Activated naive CD8-positive, alpha-beta T cell treated with anti-CD3 and anti-CD28 coated beads, Interleukin-2, amount 50 U/mL, for 16 hours (primary cell): ENCODE measurements at places on chromosomes 2 and 18.
A peak's percentile ranks its signal among the peaks of the same experiment; 100 is the strongest.

DNA sequence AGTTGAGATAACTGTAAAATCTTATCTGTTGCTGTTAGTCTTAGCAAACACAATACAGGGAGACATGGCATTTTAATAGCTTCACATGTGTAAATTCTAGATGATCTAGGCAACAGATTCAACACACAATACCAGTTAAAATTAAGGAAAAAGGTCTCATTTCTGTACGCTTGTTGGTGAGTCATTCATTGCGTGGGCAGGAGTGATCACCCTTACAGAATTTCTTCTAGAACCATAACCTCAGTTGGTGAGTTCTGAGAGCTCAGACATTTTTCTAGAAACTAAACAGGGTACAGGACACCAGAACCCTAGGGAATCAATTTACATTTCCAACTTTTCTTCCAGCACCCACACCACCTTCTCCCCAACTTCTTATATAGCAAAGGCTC, 81.9 kb downstream of the SLC8A1 start:
- no peak for DNase-seq

GRCh38 chr2:222257645-222258044, 41.2 kb downstream of the PAX3 start:
- no peak for DNase-seq

GRCh38 chr2:202006301-202006700, 27.4 kb upstream of the FZD7 start:
- DNase-seq: no peak

DNA sequence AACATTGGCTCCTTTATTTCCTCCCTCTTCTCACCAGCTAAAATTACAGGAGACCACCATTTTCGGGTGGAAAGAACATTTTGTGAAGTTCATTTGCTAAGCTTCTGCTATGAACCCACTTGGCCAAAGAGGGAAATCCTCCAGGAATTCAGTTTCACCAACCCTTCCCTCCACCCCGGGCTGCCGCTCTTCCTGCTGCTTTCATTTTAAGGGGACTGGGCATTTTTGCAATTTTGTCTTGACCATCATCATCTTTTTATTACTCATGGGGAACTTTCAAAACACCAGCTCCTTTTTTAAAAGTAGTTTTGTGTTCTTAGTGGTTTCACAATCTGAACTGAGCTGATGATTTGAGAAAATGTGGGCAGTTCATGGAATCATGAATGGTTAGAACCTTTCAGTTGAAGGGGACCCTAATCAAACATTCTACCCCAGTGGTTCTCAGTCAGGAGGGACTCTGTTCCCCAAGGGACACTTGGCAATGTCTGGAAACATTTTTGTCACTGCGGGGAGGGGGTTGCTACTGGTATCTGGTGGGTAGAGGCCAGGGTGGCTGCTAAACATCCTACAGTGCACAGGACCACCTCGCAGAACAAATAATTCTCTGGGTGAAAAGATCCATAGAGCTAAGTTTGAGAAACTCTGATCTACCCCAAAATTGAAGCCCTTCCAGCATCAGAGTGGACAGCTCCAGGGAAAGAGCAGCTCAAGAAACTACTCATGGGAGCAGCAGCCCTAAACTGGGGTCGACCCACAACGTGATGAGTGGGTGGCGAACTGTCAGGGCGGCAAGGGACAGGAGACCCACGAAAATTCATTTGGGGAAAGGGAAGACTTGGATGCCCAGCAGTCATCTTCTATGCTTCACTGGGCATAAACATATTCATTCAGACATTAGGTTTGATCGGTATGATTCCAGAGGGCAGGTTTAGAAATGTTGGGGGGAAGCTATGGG, 92.9 kb downstream of the ACKR3 start:
- no peak for DNase-seq

DNA sequence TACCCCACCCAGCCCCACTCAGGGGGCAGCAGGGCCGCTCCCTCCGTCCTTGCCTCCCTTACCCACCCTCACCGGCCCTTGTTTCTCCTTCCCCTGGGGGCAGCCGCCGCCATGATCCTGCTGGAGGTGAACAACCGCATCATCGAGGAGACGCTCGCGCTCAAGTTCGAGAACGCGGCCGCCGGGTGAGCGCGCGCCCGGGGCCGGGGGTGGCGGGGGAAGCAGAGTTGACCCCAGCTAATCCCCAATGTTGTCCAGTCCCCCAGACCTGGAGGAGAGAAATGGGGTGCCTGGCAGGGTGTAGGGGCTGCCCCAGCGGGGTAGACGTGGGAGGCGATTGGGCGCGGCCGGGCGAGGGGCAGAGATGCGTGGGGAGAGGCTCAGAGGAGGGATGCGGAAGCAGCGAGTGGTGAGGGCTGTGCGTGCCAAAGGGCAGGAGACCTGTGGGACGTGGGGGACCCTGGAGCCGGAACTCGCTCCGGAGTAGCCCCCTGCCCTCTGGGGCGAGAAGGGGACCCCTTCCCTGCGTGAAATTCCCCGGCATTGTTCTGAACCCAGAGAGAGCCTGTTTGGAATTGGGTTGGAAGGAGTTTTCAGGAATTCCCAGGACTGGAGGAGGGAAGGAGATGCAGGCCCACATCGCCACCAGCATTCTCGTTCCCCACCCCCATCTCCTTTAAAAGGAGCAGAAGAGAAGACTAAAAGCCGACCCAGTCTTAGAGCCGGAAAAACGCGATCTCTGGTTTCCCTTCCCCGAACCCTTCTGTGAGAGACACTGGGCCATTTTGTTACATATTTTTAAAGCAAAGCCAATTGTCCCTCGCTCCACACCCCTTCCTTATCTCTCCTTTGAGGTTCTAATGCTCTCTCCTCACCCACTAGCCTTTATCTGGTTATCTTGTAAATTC, 625 bp downstream of the ARPC2 start:
- DNase-seq: peak; percentile 17

DNA sequence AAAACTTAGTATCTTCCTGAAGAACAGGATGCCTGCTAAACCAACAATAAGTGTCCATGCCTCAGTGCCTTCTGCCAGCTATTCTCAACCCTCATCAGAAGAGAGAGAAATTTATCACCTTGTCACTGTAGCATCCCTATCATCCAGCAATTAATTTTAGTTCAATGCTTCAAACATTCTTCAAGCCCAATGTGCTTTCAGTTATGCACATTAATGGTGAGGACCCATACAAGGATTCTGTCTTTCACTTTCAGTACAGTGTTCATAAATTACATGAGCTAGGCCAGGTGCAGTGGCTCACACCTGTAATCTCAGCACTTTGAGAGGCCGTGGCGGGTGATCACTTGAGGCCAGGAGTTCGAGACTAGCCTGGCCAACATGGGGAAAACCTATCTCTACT, 47.0 kb upstream of the MSH6 start:
- no peak for DNase-seq
